ENCODE measurements at places on chromosomes 12 and 14.

DNA sequence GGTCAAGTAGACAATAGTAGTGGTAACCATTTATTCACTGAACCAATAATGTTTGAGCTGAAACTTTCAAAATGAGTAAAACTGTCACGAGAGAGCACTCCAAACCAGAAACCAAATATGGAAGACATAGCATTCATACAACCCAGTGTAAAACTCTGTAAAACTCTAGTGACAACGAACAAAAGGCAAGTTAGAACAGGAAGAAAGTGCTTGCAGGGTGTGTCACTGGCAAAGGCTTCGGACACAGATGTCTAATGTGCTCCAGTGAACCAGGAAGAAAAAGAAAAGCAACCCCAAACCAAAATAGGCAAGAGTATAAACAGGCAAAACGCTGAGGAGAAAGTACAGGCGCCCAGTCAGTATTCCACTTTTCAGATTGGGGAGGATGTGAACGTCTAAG is 79.3 kb upstream of the FZD10 start:
- no peak for DNase-seq

- no peak for DNase-seq
Measured at GRCh38 chr12:14357486-14357885, 8.0 kb upstream of the ATF7IP start.

- no peak for DNase-seq
Measured at GRCh38 chr12:52202361-52203078, 10.7 kb upstream of the KRT80 start.

- peak; percentile 8 for DNase-seq
Measured at GRCh38 chr12:19074700-19075099, 54.8 kb upstream of the PLEKHA5 start.

GRCh38 chr12:7121324-7121723 is 7.4 kb downstream of the RBP5 start:
- no peak for DNase-seq

- DNase-seq = no peak
Measured at GRCh38 chr12:47992776-47993175, 11.5 kb downstream of the COL2A1 start.

DNA sequence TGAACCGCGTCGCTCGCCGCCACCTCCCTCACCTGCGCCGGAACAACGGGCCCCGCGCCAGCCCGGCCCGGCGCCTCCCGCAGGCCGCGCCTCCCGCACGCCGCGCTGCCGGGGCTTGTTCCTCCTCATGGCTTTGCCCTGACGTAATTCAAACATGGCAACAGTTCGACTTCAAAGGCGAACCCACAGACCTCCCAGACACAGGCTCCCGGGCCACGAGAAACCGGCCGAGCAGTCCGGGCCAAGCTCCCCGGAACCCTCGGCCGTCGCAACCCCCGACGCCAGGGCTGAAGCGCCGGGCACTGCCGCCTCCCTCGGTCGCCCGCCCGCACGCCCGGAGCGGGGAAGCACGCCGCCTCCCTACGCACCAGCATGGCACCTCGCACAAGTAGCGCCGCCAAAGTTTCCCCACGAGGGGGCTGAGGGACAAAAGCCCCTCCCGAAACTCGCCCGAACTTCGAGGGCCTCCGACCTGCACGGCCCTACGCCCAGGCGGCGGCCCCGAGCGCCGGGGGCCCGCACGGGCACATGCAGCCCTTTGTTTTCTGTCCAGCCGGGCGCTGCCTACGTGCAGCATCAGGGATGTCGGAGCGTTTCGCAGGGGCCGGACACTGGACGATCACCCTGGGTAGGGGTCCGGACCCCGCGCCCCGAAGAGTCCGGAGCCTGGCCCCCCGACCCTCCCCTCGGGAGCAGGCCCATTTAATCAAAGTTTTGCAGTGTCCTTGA is 1.7 kb downstream of the SINHCAF start:
- DNase-seq = peak; percentile 69

- DNase-seq = peak; percentile 72
Measured at GRCh38 chr12:52278575-52279421, 4.4 kb downstream of the KRT86 start.

GRCh38 chr14:95651028-95651427 is 35.2 kb upstream of the TCL1B start:
- DNase-seq = no peak

GRCh38 chr12:132804426-132804861 is 24.2 kb downstream of the GOLGA3 start:
- DNase-seq = no peak

GRCh38 chr14:90545382-90545781 is 148.6 kb downstream of the CALM1 start:
- DNase-seq = no peak

- DNase-seq = no peak
Measured at GRCh38 chr12:42834062-42834461, 244.5 kb upstream of the PRICKLE1 start.

DNA sequence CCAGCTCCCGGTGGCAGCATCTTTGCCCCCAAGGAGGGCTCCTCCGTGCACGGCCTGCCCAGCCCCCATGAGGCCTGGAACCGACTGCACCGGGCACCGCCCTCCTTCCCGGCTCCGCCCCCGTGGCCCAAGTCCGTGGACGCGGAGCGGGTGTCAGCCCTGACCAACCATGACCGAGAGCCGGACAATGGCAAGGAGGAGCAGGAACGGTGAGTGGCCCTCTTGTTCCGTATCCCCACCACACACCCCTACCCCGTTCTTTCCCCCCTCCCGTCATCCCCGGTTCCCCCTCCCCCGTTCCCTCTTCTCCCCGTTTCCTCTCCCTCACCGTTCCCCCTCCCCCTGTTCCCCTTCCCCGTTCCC is 28.3 kb downstream of the LRCOL1 start:
- no peak for DNase-seq

GRCh38 chr14:76007852-76008251 is 22.3 kb downstream of the IFT43 start:
- DNase-seq = peak; percentile 29

- no peak for DNase-seq
Measured at GRCh38 chr14:98685725-98686124, 586.3 kb downstream of the BCL11B start.

GRCh38 chr12:52403561-52403960 is 2.6 kb downstream of the KRT82 start:
- no peak for DNase-seq

- peak; percentile 41 for DNase-seq
Measured at GRCh38 chr14:93525696-93526451, 95.1 kb downstream of the UNC79 start.

DNA sequence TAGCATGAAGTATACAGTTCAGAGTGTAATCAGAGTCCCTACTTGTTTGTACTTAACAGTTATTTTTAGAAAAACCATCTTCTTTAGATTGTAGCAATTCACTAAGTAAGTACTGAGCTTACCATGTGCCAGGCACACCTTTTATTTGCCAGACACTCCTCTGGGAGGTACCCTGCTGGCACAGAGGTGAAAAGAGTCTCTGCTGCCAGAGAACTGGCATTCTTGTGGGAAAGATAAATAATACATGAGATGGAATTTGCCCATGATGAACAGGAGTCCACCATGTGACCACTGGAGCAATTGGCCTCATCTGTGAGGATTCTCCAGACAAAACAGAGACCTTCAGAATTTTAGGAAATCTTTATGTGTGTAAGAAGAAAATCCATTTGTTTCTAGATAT is 199.3 kb upstream of the SLC16A7 start:
- no peak for DNase-seq

DNA sequence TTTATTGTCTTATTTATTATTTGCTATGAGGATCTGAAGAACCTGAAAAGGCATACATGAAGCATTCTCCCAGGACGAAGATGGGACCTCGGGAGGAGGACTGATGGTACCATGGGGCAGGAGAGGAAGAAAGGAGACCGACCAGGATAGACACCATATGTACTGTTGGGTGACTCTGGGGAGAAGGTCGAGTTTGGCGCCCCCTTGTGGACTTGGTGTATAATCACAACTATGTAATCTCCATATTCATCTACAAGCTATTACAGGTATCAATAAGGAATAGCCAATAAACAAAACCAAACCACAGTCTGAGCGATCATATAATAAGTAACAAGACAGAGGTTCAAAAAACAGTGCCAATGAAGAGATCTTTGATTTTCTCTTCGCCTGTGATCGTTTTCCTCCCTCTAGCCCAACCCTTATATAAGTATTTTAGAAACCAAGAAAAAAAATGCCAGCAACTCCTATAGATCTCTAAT is 139.1 kb downstream of the SPTSSA start:
- DNase-seq = peak; percentile 49

- DNase-seq = peak; percentile 68
Measured at GRCh38 chr12:116130431-116130830, 147.1 kb downstream of the MED13L start.

DNA sequence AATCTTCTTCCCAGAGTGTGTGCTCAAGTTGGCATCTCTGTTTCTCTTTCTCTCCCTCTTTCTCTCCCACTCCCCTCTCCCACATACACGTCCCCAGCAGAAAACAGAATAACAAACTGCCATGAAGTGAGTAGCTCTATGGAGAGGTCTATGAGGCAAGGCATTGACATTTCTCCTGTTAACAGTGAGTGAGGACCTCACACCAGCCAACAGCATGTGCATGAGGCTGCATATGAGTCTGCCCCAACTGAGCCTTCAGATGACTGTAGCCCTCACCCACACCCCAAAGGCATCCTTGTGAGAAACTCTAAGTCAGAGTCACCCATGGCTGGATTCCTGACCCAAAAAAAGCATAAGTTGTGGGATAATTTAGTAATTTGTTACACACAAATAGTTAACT is 50.4 kb downstream of the MAGOHB start:
- no peak for DNase-seq

All from AG10803 (cell line).